T follicular helper cell (primary cell): ENCODE measurements at places on chromosomes 11 and 22.

- DNase-seq, result no peak
Observed at GRCh38 chr11:120352405-120352804, 16.2 kb downstream of the ARHGEF12 start.

DNA sequence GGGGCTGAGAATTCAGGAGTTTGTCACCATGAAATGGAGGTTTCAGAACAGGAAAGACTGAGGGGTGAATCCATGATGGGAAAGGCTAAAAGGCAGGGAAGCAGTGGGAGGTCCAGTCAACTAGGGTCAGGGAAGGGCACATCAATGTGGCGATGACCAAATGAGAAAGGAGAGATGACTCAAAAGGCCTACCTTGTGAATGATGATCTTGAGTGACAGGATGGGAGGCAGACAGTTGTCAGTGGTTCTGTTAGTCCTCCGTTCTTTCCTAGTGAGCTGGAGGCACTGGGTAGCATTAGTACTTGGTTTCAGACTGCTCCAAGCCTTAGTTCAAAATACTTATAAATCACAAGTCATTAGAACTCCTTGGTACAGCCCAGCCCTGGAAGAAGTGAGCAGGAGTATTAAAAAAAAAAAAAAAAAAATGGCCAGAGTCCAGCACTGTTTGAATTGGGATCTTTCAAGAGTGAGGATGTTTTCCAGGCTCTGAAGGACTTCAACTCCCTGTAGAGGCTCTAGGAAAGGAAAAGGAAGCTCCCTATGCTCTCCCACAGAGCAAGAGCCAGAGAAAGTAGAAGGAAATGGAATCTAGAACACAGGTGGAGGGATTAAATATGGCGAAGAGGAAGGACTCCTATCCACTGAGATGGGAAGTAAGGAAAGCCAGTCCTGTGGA is 8.3 kb upstream of the DCHS1 start:
- no peak for DNase-seq

DNA sequence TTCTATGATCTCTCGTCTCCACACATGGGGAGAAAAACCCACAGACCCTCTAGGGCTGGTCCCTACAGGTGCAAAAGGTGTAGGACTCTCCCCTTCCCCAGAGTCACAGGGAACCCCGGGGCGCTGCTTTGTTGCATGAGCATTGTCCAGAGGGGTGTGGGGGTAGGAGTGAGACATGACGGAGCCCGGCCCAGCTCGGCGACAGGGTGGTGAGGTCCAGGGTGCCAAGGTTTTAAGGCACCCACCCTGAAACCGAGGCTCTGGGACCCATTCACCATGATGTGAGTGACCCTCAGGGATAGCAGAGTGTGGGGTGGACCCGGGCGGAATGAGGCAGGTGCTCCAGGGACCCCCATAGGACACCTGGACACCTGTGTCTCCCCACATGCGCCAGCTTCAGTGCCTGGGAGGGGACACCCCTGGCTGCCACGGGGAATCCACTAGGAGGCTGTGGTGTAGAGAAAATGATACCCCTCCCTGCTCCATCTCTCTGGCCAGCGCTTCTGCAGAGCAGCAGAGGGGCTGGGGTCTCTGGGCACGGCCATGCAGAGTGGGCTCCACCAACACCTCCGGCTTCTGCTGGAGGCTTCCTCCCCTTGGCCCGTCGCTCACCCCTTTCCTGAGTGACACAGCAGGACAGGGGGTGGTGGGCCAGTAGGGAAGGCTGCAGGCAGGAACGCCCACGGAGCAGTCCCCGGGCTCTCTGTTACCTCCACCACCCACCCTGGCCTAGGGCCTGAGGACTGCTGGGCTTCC is 15.2 kb downstream of the KRTAP5-5 start:
- no peak for DNase-seq

- no peak for DNase-seq
Observed at GRCh38 chr22:32557444-32557843, 82.8 kb downstream of the FBXO7 start.

- no peak for DNase-seq
Observed at GRCh38 chr11:63564056-63564774, 1.0 kb upstream of the PLAAT2 start.

DNA sequence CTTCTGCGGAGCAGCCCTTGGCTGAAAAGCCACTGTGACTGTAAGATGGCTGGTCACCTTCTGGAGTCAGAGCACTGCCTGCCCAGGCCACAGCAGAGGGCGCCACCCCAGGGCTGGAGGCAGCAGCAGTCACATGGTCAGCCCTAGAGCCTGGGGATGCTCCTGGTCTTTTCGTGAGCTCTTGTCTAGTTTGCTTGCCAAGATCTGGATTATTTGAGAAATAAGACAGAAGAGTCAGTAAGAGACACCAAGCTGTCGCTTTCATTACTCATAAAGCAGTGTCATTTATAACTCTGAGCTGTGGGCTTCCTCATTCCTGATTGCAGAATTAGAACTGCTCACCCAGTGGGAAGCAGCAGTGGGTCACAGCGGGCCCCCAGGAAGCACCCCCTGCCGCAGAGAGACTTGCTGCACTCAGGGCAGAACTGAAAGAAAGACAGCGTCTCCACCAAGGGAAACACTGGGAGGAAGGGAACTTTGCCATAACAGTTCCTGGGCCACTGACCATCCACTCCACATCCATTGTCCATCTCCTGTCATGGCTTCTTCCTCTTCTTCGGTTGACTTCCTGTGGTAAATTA is 56.7 kb downstream of the PPP6R2 start:
- DNase-seq, result no peak

GRCh38 chr11:11615086-11615485 is 6.7 kb downstream of the GALNT18 start:
- DNase-seq, result no peak

- DNase-seq, result no peak
Observed at GRCh38 chr11:66328031-66328301, 8.3 kb downstream of the RIN1 start.
